CD4-positive, alpha-beta T cell (primary cell): ENCODE measurements at places on chromosomes 3 and 15. TPM values are rescaled to one million over a fixed set of nuclear protein-coding genes. Genes with fewer than 3 reads are reported as not detected.

The GPR176 gene
- not detected for total RNA-seq

The LRRC31 gene
- total RNA-seq, result not detected

The ROPN1 gene
- total RNA-seq, result not detected

The OR5K3 gene
- total RNA-seq, result not detected

The RTP4 gene
- 1.5 TPM for total RNA-seq

The IL5RA gene
- 0.99 TPM for total RNA-seq

The CGNL1 gene
- total RNA-seq, result not detected

The HDAC11 gene
- 4.6 TPM for total RNA-seq

The MTMR10 gene
- 41.2 TPM for total RNA-seq

The LMAN1L gene
- total RNA-seq, result 0.56 TPM

The PRSS50 gene
- total RNA-seq, result not detected

The CLCN2 gene
- 3.2 TPM for total RNA-seq

The SEMA5B gene
- total RNA-seq, result 0.22 TPM

The CASR gene
- total RNA-seq, result 0.03 TPM

The UBA7 gene
- total RNA-seq, result 213 TPM

The CORO2B gene
- not detected for total RNA-seq

The NOX5 gene
- total RNA-seq, result not detected

The SQOR gene
- 16.9 TPM for total RNA-seq

The CCDC13 gene
- total RNA-seq, result not detected

The FBXW12 gene
- total RNA-seq, result not detected

The TMEM212 gene
- total RNA-seq, result not detected

The CCDC32 gene
- 21.3 TPM for total RNA-seq

The KBTBD13 gene
- total RNA-seq, result not detected

The MASP1 gene
- not detected for total RNA-seq

The PLCH1 gene
- total RNA-seq, result 0.20 TPM

The COLQ gene
- total RNA-seq, result 3.5 TPM

The SLC9C1 gene
- not detected for total RNA-seq

The ANKRD63 gene
- not detected for total RNA-seq

The OR5K2 gene
- not detected for total RNA-seq

The NRROS gene
- 7.4 TPM for total RNA-seq

The C3orf18 gene
- 5.2 TPM for total RNA-seq

The RLBP1 gene
- not detected for total RNA-seq

The DOCK3 gene
- 0.93 TPM for total RNA-seq

The GUCA1C gene
- not detected for total RNA-seq

The ALDH1L1 gene
- total RNA-seq, result not detected

The A4GNT gene
- not detected for total RNA-seq

The DGKG gene
- total RNA-seq, result not detected

The SCAMP5 gene
- total RNA-seq, result 6.4 TPM

The MGLL gene
- total RNA-seq, result 0.38 TPM

The CCNDBP1 gene
- total RNA-seq, result 103 TPM

The SATB1 gene
- total RNA-seq, result 393 TPM

The TRMT10C gene
- 49.4 TPM for total RNA-seq

The GOLGA8T gene
- not detected for total RNA-seq

The SERPINI2 gene
- not detected for total RNA-seq

The TP63 gene
- not detected for total RNA-seq

The DPPA2 gene
- total RNA-seq, result not detected

The CLRN1 gene
- not detected for total RNA-seq

The LRRC2 gene
- total RNA-seq, result 0.59 TPM

The RASL12 gene
- total RNA-seq, result not detected

The EEFSEC gene
- 13.1 TPM for total RNA-seq

The B3GALNT1 gene
- total RNA-seq, result 0.33 TPM

The CFAP91 gene
- total RNA-seq, result not detected

The RBP2 gene
- not detected for total RNA-seq

The HES1 gene
- total RNA-seq, result 0.89 TPM

The BFSP2 gene
- total RNA-seq, result not detected

The PLSCR5 gene
- not detected for total RNA-seq
